Tibial nerve (tissue), 4 donors: ENCODE measurements at places on chromosomes 7 and 10. TPM values are rescaled to one million over a fixed set of nuclear protein-coding genes. Genes with fewer than 3 reads are reported as not detected.

GRCh38 chr7:104252409-104253134, 44.8 kb upstream of the ORC5 start:
- no peak overlapping the region for H3K27ac ChIP-seq
- no peaks in the 10 kb centered on the region for H3K27me3 ChIP-seq
- H3K36me3 ChIP-seq = no peaks in the 10 kb centered on the region
- no peaks in the 10 kb centered on the region for H3K4me1 ChIP-seq
- no peak for DNase-seq

- DNase-seq = no peak
- H3K36me3 ChIP-seq = peaks cover 65% of the 10 kb centered on the region
- H3K27me3 ChIP-seq = no peaks in the 10 kb centered on the region
- no peak overlapping the region for H3K27ac ChIP-seq
- H3K4me1 ChIP-seq = peaks cover 17% of the 10 kb centered on the region
Measured at GRCh38 chr10:118332948-118333710, 9.0 kb downstream of the FAM204A start.

- H3K27ac ChIP-seq = no peak overlapping the region
- no peaks in the 10 kb centered on the region for H3K4me1 ChIP-seq
- no peak overlapping the region for H3K4me3 ChIP-seq
- no peak for DNase-seq
- H3K27me3 ChIP-seq = no peaks in the 10 kb centered on the region
Measured at GRCh38 chr7:117716707-117717299, 156.4 kb downstream of the CTTNBP2 start.

- no peak overlapping the region for H3K4me3 ChIP-seq
- H3K27me3 ChIP-seq = no peaks in the 10 kb centered on the region
- no peak for DNase-seq
- H3K27ac ChIP-seq = no peak overlapping the region
- H3K4me1 ChIP-seq = no peaks in the 10 kb centered on the region
- no peaks in the 10 kb centered on the region for H3K36me3 ChIP-seq
Measured at GRCh38 chr10:52226197-52226847, 87.8 kb upstream of the DKK1 start.

- H3K4me3 ChIP-seq = no peak overlapping the region
- DNase-seq = no peak
- H3K4me1 ChIP-seq = no peaks in the 10 kb centered on the region
Measured at GRCh38 chr7:1586126-1586826, 16.4 kb upstream of the PSMG3 start.

GRCh38 chr10:14173391-14173705, 157.4 kb downstream of the FRMD4A start:
- peaks cover 17% of the 10 kb centered on the region for H3K4me1 ChIP-seq
- DNase-seq = no peak
- peaks cover 7% of the 10 kb centered on the region for H3K27me3 ChIP-seq
- no peak overlapping the region for H3K27ac ChIP-seq
- peak overlapping the region; percentile 50 for H3K4me3 ChIP-seq

- H3K36me3 ChIP-seq = peaks cover 34% of the 10 kb centered on the region
- H3K27me3 ChIP-seq = no peaks in the 10 kb centered on the region
- H3K27ac ChIP-seq = peak overlapping the region; percentile 53
- no peak for DNase-seq
Measured at GRCh38 chr10:87918254-87918859, 54.9 kb downstream of the PTEN start.

DNA sequence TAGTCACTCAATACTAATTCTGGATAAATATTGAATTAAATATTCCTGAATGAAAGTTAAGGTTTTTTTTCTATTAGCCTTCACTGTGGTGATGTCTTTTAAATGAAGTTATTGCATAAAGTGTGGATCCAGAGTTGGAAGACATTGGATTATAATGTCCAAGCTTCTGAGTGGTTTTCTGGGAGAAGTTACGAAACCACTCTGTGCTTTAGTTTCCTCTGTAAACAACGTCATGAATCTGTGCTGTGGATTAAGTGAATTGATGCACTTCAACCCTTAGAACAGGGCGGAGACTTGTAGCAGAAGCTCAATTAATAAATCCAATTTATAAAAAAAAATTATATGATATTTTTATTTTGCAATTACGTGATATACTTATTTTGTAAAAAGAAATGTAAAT, 271.7 kb downstream of the BICC1 start:
- H3K27ac ChIP-seq = no peak overlapping the region
- H3K4me3 ChIP-seq = no peak overlapping the region
- H3K36me3 ChIP-seq = no peaks in the 10 kb centered on the region
- H3K4me1 ChIP-seq = peaks cover 40% of the 10 kb centered on the region
- no peak for DNase-seq
- no peaks in the 10 kb centered on the region for H3K27me3 ChIP-seq

DNA sequence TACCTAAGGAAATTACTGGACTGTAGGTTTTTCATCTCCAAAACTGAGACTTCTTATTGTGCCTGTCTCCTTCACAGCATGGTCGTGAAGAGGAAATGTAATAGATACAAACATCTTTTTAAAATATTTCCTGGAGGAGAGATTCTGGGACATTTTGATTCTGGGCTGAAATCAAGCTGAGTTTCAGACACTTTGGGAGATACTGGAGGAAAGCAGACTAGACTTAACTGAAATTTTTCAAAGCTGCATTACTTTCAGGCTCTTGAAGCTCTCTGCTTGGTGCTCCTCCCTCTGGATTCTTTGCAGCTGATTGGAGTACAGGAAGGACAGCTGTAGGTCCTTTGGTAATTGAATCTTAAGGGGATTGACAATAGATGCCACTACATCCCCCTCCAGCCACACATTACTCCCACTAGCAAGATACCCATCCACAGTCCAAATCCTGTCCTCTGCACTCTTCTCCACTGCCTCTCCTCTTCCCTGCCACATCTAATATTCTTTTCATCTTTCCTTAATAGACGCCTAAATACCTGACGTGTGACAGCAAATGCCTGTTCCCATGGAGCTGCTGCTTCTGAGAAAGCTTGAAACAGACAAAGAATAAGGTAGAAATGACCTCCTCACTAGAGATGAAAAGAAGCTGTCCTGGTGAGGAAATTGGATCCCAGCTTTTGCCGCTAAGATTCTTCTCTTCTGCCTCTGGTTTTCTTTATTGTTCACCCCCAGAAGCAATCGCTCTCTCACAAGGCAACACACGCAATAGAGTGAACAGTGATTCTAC, 111.5 kb upstream of the PHYHIPL start:
- H3K4me1 ChIP-seq = no peaks in the 10 kb centered on the region
- no peaks in the 10 kb centered on the region for H3K36me3 ChIP-seq
- DNase-seq = no peak
- no peak overlapping the region for H3K4me3 ChIP-seq

DNA sequence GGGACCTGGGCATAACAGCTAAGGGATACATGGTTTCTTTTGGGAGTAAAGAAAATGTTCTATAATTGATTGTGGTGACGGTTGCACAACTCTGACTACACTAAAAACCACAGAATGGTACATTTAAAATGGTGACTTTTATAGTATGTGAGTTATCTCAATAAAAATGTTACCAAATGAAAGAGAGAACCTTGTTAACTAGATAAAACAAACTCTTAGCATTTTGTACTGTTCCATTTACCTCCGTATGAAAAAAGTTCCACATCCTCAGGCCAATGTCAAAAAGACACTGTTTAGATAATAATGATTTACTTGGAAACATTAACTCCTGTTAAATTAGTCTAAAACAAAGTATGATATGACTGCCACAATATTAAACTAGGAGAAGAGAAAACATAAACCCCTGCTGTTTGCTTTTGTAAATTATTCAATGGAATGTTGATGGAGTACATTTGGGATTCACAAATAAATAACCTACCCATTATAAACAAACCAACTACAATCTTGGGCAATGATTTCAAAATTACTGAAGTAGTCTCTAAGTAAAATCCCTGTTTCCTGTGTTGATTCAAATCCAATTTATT, 60.7 kb downstream of the SMURF1 start:
- DNase-seq = no peak
- no peaks in the 10 kb centered on the region for H3K27me3 ChIP-seq
- no peaks in the 10 kb centered on the region for H3K4me1 ChIP-seq
- no peak overlapping the region for H3K4me3 ChIP-seq
- H3K27ac ChIP-seq = no peak overlapping the region

DNA sequence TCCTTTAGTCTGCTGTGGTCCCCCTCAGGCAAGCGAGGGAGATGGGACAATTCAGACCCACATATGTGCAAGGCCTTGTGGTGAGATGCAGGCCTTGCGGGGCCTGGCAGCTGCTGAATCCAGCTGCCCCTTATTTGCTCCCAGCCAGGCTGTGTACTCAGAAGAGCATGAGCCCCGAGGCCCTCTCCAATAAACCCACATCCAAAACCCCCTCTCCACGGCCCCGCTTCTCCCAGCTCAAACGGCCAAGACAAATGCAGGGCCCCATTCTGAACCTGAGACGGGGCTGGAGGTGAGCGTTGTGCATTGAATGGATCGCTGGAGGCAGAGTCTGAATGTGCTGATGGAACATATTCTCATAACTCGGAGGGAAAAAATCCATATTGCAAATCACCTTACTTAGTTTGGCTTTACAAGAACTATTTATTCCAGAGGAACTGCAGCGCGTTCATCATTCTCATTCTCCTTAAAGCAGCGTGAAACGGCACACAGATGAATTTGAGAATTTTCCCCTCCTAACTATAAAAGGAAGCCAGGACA, 169.2 kb upstream of the LYZL2 start:
- H3K27ac ChIP-seq = no peak overlapping the region
- H3K27me3 ChIP-seq = no peaks in the 10 kb centered on the region
- no peak overlapping the region for H3K4me3 ChIP-seq
- no peak for DNase-seq
- no peaks in the 10 kb centered on the region for H3K36me3 ChIP-seq
- no peaks in the 10 kb centered on the region for H3K4me1 ChIP-seq

- H3K27ac ChIP-seq = no peak overlapping the region
- no peaks in the 10 kb centered on the region for H3K36me3 ChIP-seq
- H3K4me1 ChIP-seq = no peaks in the 10 kb centered on the region
- no peak for DNase-seq
- H3K4me3 ChIP-seq = no peak overlapping the region
Measured at GRCh38 chr7:48168159-48168558, 3.1 kb upstream of the ABCA13 start.

DNA sequence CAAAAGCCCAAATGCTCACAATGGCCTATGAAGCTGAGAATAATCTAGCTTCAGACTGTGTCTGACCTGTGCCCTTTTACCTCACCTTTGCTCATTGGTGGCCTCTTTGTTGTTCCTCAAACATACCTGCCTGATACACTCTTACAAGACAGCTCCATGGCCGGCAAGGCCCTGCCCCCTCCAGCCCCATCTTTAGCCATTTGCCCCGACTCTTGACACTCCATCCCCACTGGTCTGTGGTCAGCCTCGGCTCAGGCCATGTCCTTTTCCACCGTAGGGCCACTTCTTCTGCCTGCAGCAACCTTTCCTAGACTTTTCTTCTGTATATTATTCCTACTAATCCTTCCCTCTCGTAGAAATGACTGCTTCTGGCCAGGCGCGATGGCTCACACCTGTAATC, 265.2 kb downstream of the RPS24 start:
- H3K4me3 ChIP-seq = no peak overlapping the region
- H3K36me3 ChIP-seq = no peaks in the 10 kb centered on the region
- H3K27me3 ChIP-seq = no peaks in the 10 kb centered on the region
- DNase-seq = no peak

GRCh38 chr7:138125119-138125518, 48.9 kb downstream of the AKR1D1 start:
- no peak for DNase-seq
- no peaks in the 10 kb centered on the region for H3K27me3 ChIP-seq
- peak overlapping the region; percentile 47 for H3K27ac ChIP-seq
- H3K36me3 ChIP-seq = no peaks in the 10 kb centered on the region
- H3K4me3 ChIP-seq = no peak overlapping the region

DNA sequence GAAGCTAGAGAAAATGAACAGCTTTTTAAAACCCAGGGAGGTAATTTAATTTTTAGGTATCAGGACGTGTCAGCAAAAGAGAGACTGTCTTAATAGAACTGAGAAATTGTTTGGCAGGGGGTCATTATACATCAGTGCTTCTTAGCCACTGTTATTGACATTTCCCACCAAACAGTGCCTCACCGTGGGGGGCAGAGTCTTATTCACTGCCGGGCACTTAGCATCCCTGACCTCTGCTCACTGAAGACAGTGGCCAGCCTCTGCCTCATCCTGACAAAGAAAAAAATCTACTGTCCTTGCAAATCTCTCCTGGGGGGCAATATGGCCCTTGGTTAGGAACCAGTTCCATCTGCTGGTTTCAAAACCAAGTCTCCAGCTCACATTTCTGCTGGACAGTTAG, 14.2 kb upstream of the MKI67 start:
- no peaks in the 10 kb centered on the region for H3K27me3 ChIP-seq
- no peak overlapping the region for H3K4me3 ChIP-seq
- no peak overlapping the region for H3K27ac ChIP-seq
- DNase-seq = no peak
- no peaks in the 10 kb centered on the region for H3K36me3 ChIP-seq

- no peak for DNase-seq
- H3K27ac ChIP-seq = no peak overlapping the region
- H3K4me1 ChIP-seq = no peaks in the 10 kb centered on the region
- no peaks in the 10 kb centered on the region for H3K36me3 ChIP-seq
Measured at GRCh38 chr7:7315851-7316250, 133.5 kb downstream of the C1GALT1 start.

DNA sequence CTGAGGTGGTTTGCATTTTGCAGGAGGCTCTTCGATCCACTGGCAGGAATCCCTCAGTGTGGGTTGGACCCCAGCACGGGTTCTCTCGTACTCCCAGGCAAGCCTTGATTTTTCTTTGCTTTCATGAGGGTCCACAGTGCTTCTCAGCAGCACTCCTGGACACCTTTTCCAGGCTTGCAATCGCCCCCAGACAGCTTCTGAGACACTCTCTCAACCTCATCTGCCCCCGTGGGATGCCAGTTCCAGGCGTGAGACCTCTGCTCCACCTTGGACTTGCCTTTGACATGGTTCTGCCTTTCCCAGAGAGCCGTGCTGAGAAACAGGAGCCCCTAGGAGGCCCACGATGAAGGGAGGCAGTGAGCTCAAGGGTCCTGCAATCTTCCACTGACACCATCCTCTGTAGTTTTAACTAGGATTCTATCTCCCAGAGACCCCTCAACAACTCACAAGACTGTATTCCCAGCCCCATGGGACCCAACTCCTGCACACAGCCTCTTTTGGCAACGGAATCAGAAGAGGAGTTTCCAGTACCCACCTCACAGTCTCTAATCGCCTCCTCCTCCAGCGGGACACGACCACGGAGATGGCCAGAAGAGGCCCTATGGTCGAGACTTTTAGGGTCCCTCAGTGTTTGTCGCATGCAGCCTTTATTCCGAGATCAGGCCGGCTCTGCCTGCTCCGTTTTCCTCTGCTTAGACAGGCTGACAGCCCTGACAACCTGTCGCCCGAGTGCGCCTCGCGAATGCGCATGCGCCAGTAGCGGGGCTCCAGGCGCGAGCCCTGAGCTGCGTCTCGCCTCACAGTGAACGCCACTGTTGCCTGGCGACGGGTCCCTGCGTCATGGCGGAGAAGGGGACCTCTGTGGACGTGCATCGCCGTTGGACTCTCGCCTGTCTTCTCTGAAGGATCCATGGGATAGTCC, 26.0 kb upstream of the ZNF273 start:
- H3K27ac ChIP-seq = no peak overlapping the region
- peak overlapping the region; percentile 37 for H3K4me3 ChIP-seq
- H3K36me3 ChIP-seq = no peaks in the 10 kb centered on the region
- H3K27me3 ChIP-seq = no peaks in the 10 kb centered on the region

CHCHD2 gene
- total RNA-seq = 417 TPM

DNAJB9 gene
- total RNA-seq = 16.2 TPM

NPTX2 gene
- total RNA-seq = 24.5 TPM

MYH16 gene
- total RNA-seq = not detected

PPP1R9A gene
- 15.7 TPM for total RNA-seq

WEE2 gene
- not detected for total RNA-seq

TFR2 gene
- 2.1 TPM for total RNA-seq

TEX36 gene
- not detected for total RNA-seq

MNX1 gene
- total RNA-seq = not detected

TLX1 gene
- not detected for total RNA-seq
